Foreskin keratinocyte (primary cell): ENCODE measurements at places on chromosomes 11 and 22. TPM values are rescaled to one million over a fixed set of nuclear protein-coding genes. Genes with fewer than 3 reads are reported as not detected.
A peak's percentile ranks its signal among the peaks of the same experiment; 100 is the strongest.

The KCNC1 gene
- not detected in 2 replicates for polyA plus RNA-seq

The USP2 gene
- polyA plus RNA-seq = 0.26 and 0.45 TPM in 2 replicates

GRCh38 chr11:125593114-125593820, 615 bp downstream of the STT3A start:
- DNase-seq = peak; percentile 39

GRCh38 chr11:103958475-103959215, 77.8 kb upstream of the DDI1 start:
- DNase-seq = no peak

The PGR gene
- under 0.01 and 0.03 TPM in 2 replicates for polyA plus RNA-seq

GRCh38 chr22:48245196-48245485, 1482.7 kb downstream of the TBC1D22A start:
- DNase-seq = no peak

DNA sequence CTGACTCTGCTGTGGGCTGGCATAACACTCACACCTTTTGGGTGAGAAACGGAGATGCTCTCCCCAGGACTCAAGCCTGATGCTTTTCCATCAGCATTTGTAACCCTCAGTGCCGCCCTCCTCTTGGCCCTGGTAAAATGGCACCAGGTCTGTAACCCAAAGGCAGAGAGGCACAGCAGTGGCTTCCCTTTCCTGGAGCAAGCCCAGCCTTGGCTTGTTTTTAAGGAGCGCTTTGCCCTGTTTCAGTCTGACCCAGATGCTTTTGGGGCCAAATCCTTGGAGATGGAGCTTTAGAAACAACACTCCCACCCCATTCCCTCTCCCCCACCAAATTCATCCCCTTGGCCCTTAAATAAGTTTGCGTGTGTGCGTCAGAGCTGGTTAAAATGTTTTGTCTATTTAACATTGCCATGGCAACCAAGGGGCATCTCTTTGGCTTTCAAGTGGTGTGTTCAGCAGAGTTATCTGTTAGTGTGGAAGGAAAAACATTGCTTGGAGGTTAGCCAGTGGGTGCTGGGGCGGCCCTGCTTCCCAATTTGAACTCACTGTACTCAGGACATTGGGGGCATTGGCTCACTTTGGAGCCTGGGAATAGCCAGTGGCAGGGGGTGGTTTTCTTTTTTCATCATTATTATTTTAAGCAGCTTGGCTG, 134.1 kb downstream of the NAV2 start:
- DNase-seq = no peak

- DNase-seq = no peak
Measured at GRCh38 chr11:765025-765801, 12.1 kb downstream of the GATD1 start.

The TMPRSS4 gene
- 0.78 and 1.1 TPM in 2 replicates for polyA plus RNA-seq

The PAX6 gene
- 0.06 TPM in 1 of 2 replicates, not detected in the other for polyA plus RNA-seq

The OSBPL5 gene
- 7.7 and 9.0 TPM in 2 replicates for polyA plus RNA-seq

The OR56A1 gene
- polyA plus RNA-seq = not detected in 2 replicates
